ENCODE measurements at places on chromosomes 16 and 17.
A peak's percentile ranks its signal among the peaks of the same experiment; 100 is the strongest.

- no peak for DNase-seq
Observed at GRCh38 chr17:20127360-20128035, 118.3 kb downstream of the SPECC1 start.

- DNase-seq = no peak
Observed at GRCh38 chr16:30068750-30069610, 3.4 kb downstream of the ALDOA start.

- DNase-seq = no peak
Observed at GRCh38 chr17:7046127-7046724, 2.3 kb upstream of the SLC16A11 start.

DNA sequence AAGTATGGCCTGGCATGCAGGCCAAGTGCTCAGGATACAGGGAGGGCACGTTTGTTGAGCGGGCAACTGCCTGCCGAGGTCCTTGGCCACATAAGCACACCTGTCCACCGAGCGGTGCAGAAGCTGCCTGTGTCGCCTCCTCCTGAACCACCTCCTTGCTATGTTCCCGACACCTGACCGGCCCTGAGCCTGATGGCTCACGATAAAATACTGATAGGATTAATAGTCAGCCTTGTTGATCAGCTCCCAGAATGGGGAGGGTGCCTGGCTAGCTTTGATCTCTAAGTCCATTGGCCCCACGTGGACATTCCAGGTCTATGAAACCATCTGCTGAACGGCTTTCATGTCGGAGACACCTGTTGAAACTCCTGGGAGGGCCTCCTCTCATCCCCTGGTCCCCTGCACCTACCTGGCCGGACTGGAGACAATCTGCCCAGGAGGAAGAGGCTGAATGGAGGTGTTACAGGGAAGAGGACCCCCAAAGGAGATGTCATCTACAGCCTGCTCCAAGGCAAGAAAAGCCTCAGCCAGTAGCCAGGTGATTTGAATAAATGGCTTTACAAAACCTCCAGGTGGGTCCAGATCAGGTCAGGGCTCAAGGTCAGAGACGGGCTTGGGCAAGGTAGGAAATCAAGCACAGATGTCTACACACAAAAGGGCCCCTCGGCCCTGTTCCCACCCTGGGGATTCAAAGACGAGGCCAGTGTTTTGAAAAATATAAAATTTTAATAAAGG lies 33.4 kb downstream of the AXIN2 start:
- DNase-seq = no peak

GRCh38 chr16:31130336-31130891 lies 5.1 kb downstream of the PRSS8 start:
- DNase-seq = no peak

DNA sequence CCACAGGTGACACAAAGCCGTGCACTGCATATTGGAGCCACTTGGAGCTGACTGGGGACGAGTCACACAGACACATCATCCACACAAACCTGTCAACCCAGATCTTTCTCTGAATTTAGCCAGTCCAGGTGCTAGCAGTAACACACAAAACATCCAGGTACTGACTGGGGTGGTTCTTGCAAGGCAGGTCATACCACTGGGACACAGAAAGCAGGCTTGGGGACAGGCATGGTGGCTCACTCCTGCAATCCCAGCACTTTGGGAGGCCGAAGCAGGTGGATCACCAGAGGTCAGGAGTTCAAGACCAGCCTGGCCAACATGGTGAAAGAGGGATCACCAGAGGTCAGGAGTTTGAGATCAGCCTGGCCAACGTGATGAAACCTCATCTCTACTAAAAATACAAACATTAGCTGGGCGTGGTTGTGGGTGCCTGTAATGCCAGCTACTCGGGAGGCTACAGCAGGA lies 14.9 kb downstream of the ENPP7 start:
- DNase-seq = no peak

DNA sequence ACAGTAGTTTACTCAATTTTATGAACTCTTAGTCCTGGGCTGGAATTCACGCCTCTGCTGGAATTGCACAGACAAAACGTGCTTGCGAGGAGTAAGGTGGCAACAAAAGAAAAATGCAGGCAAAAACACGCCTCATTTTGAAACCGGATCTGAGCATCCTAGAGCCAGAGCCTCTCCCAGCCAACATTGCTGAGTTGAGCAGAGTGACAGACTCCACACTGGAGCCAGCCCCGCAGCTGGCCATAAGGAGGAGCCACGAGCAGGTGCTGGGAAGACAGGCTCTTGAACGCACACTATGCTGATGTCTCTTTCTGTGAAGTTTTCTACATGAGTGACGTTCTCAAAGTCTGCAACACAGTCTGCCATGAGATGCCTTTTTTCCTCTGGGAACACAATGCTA lies 14.6 kb upstream of the HSBP1 start:
- no peak for DNase-seq

- peak; percentile 12 for DNase-seq
Observed at GRCh38 chr17:30905742-30906100, 317 bp downstream of the TEFM start.

DNA sequence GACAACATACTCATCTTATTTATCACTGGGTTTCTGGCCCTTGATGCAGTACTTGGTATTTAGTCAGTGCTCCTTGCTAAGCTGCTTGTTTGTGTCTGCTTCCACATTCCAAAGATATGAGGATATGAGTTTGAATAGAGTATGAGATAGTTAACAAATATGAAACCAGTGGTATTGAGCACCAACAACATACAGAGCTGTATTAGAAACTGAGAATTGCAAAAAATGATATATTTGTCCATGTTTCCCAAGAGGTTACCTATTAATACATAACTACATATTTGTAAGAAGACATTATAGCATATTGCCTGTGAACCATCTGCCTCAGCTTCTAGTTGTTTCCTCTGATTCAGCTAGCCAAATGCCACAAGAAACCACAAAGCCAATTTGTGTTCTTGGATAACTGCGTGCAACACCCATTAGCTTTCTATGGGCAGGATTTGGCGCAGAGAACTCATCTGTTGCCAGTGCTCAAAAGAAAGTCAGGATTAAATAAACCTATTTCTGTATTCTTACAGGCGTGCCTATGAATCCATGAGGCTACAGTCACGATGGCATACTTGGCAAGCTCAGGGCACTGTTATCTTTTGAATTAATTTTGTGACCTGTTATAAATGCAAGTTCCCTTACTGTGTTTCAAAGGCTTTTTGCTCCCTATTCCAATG lies 194.4 kb downstream of the MAP2K6 start:
- peak; percentile 36 for DNase-seq

DNA sequence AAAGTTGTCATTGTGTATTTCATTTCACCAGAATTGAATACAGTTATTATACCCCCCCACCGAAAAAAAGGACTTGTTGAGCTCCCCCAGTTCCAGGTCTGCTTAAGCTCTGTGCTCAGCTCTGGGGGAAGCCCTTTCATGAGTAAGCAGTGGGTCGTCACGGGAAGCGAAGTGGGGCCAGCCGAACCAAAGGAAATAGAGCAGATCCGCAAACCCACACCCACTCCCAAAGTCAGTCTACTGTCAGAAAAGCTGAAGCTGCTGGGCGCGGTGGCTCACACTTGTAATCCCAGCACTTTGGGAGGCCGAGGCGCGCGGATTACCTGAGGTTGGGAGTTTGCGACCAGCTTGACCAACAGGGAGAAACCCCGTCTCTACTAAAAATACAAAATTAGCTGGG lies 50.1 kb downstream of the PECAM1 start:
- no peak for DNase-seq

DNA sequence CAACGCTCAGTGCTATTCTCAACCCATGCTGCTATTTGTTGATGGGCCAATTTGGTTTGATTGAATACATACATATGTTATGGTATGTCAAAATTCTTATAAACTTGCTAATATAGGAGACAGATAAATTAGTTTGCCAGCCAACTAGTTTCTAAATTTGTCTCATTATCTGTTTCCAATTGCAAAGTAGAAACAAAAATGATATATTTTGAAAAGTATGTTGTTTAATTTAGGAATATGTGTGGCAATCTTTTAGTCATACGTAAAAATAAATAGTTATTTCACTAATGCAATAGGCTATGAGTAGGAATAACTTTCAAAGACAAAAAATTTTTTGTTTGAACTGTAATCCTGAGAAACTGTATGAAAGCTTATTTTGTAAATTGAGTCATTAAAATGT lies 210.6 kb upstream of the KCNJ16 start:
- no peak for DNase-seq

GRCh38 chr17:63955232-63955631 lies 17.5 kb downstream of the SCN4A start:
- DNase-seq = no peak

DNA sequence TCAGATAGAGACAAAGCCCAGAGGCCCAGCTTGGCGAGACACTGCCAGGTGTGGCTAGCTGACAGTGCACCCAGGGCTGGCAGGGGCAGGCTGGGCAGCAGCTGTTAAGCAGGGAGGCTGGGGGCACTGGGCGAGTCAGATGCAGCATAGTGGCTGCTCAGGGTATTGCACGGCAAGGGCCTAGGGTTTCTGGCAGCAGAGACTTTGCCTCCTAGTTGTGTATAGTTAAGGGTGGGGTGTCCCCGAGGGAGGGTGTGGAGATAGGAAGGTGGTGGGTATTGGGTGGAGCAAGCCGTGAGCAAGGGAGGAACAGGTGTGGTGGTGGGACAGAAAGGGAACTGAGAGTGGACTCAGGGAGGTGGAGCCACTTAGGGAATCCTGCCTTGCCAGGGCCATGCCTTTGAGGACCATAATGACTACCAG lies 66.0 kb downstream of the SMPD3 start:
- DNase-seq = no peak

- DNase-seq = no peak
Observed at GRCh38 chr17:35167666-35168065, 20.0 kb downstream of the UNC45B start.
